ENCODE measurements at places on chromosomes 16 and 17.

- no peak for DNase-seq
These were observed 15.9 kb upstream of the DOK4 start for GRCh38 chr16:57502048-57502775.

GRCh38 chr17:42578282-42578869 lies 847 bp upstream of the PSMC3IP start:
- DNase-seq: peak; percentile 58

GRCh38 chr17:78781104-78781892 lies 775 bp downstream of the CYTH1 start:
- no peak for DNase-seq

- DNase-seq: no peak
These were observed 71.7 kb downstream of the PRKCB start for GRCh38 chr16:23907457-23907902.

DNA sequence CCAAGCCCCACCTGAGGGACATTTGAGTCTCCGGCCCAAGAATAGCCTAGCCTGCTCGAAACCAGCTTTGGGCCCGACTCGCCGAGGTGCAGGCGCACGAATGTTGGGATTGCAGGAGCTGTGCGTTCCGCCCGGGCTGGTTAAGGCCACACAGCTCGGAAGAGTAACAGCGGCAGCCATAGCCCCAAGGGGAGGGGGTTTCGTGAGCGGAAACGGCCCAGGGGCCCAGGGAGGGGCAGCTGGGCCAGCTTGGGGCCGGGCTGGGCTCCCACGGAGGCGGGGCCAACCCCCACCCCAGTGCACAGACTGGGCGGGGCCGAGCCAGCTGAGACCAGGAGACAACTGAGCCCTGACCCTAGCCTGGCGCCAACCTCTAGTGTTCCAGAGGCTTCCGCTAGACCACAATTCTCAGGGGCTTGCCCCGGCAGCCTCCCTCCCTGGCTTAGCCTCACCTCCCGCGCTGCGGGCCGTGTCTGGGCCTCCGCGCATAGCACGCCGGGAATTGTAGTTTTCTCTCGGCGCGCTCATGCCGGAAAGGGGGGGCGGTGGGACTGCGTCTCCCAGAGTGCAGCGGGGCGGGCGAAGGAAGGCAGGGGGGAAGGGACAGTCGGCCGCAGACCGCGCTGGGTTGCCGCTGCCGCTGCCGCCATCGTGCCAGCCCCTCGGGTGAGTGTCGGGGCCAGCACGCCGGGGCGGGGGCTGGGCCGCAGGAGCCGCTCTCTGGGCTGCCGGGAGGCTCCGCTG lies at the start of gene NUTF2:
NUTF2 (plus strand) TSS at position 614 of the 744 bp plus-strand sequence. CDS start 18,198 bp downstream, outside the sequence.
- DNase-seq: peak; percentile 94

GRCh38 chr17:73584987-73585386 lies 59.3 kb downstream of the SDK2 start:
- no peak for DNase-seq

DNA sequence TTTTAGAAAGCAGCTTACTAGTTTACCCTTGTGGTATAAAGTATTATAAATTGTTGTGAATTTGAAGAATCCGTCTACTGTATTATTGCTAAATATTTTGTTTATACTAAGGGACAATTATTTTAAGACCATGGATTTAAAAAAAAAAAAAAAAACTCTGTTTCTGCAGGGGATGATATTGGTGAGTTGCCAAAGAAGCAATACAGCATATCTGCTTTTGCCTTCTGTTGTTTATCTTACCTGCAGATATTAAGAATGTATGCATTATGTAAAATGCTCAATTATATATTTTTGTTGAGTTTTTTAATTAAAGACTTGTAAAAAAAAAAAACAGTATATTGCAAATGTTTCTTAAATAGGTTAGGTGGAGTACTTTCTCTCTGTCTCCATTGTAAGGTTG lies 19.4 kb downstream of the WSB1 start:
- DNase-seq: no peak

- no peak for DNase-seq
These were observed 88.5 kb downstream of the NPIPB11 start for GRCh38 chr16:29318037-29318436.

GRCh38 chr17:74316220-74316619 lies 9.8 kb upstream of the KIF19 start:
- no peak for DNase-seq

DNA sequence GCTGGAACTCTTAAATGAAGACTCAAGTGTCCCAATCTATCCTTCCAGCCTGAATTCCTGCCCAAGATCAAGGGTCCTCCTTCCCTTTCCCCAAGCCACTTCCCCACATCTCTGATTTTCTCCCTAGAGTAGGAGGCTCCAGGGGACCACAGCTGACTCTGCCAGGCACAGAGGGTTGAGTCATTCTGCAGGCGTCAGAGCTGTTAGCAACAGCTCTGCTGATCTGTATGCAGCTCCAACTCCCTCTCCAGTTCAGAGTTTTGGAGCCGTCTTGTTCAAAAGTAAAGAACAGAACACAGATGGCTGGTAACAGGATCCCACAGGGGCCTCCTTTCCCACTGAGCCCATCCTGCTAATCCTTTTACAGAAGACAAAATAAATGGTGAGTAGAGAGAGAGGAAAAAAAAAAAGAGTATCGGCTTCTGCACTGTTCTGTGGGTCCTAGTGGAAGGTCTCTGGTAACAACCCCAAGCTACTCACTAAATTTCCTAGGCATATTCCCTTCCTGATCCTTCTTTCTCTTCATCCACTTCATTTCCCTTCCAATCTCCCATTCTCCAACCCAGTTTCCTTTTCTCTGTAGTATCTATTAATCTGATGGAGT lies 13.4 kb upstream of the TAOK1 start:
- DNase-seq: no peak

DNA sequence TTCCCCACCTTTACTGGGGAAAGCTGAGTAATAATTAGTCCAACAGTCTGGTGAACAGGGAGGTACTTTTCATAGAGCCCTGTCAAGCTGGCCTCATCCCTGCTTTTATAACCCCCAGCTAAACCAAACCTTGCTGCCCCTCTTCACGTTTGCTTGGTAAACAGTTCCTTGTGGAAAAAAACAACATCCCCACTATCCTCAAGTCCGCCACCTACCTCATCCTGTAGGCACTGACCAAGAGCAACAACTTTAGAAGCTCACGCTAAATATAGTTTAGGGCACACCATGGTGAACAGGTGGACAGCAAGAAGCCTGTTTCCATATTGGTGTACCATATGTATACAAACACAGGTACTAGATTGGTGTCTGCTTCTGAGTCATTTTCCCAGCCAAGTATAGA lies 16.5 kb downstream of the NFE2L1 start:
- no peak for DNase-seq

DNA sequence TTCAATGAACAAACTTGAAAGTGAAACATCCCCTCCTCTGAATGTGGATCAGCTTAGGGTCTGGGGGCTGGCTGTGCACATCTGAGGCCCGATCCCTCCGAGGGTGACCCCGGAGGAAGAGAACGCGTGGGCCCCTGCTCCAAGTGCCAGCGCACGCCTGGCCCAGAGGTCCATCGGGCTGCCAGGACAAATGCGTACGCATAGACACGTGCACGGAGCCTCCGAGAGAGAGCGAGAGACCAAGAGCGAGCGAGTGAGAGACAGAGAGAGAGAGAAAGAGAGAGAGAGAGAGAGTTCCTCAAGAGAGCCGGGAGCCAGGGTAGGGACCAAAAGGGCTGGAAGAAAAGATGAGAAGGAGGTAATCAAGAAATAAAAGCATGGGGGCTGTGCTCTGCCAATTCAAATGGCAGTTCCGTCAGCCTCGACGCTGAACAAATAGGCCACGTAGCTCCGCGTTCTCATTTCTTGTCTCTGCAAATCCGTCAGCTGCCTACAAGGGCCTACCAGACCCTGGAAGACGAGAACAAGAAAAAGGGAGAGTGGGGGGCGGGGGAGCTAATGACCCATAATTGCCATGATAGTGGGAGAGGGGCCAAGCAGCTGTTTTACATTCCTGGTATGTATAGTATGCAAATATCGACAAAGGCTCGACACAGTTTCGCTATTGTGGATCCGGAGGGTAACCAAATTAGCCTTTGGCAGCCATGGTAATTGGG lies 435.3 kb upstream of the ZFHX3 start:
- DNase-seq: no peak

- no peak for DNase-seq
These were observed 10.9 kb upstream of the FAM171A2 start for GRCh38 chr17:44374306-44375195.

GRCh38 chr16:66523861-66524354 lies 26.0 kb downstream of the TK2 start:
- no peak for DNase-seq

- DNase-seq: no peak
These were observed 3.6 kb downstream of the RSKR start for GRCh38 chr17:28610376-28610775.

DNA sequence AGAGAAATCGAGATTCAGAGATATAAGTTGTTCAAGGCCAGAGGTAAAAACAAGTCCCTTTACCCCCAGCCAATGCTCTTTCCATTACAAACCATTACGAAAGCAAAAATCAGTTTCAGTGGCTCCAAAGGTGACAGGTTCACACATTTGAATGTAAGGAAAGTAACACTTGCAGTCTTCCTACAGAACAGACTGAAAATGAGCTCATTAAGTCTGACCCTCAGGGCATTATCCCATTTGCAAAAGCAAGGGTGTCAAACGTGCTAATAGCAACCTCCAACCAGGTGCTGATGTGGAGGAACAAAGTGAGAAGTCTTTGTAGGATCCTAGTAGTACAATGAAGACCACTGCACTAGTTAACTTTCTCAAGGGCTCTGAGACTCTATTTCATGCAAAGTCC lies 65.2 kb downstream of the XPO6 start:
- no peak for DNase-seq

GRCh38 chr17:76983075-76983775 lies 115.0 kb downstream of the MGAT5B start:
- DNase-seq: no peak

DNA sequence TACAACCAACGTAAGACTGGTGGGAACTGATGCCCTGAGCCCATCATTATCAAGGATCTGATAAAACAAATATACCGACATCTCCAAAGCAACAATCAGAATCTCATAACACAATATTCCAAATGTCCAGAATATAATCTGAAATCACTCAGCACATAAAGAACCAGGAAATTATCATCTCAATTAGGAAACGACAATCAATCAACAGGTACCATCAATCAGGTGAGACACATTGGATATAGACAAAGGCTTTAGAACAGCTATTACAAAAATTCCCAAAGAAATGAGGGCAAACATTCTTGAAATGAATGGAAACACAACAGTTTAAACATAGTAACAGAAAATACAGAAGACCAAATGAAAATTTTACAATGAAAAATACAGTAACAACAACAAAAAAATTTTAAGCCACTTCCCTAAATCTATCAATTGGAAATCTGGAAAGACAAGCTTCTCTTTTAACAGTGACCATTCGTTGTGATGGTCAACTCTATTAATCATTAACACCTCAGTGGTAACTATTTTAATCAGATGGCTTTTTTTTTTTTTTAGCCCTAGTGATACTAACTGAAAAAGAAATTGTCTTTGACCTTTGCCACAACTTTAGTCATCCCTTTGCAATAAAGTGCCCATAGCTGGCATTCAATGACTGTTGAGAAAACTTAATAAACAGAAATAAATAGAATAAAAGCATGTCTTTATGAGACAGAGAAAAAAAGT lies 70.4 kb downstream of the USP32 start:
- DNase-seq: no peak

GRCh38 chr17:31248986-31249834 lies 47.8 kb downstream of the OMG start:
- DNase-seq: no peak

DNA sequence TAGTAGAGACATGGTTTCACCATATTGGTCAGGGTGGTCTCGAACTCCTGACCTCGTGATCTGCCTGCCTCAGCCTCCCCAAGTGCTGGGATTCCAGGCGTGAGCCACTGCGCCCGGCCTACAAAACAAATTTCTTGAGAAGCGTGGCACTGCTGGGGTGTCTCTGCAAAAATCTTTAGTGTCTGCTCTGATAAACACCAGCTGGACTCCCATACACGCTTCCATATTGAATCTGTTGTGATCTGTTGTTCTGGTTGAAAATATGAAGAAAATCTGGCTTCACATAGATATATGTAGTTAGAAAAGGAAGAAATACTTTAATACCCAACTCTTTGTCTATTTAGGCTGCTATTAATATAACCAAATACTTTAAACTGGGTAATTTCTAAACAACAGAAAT lies 33.3 kb downstream of the VPS53 start:
- no peak for DNase-seq

DNA sequence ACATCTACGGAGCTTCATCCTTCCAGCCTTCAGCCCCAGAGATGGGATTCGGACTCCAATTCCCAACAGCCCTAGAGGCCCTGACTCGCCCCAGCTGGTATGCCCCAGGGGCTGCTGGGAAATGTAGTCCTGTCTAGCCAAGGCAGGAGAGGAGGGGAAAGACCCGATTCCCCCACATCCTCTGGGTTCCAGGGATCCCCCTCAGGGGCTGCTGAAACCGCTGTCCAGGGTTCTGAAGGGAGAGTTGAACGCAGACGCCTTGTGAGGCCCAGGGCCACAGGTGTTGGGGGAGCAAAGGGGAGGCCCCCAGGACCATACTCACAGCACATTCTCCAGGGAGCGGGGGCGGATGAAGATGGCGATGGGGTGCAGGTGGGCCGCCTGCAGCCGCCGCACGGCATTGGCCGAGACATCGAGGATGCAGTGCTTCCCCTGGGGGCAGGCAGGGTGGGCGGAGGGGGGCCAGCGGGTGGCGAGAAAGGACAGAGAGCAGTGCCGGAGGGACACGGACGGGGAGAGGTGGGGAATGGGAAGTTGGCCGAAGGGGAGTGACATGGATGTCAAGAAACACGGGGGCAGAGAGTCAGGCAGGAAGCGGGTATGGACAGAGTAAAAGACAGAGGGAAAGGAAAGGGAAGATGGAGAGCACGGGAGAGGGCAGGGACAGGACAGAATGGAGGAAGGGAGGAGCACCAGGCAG lies 12.6 kb upstream of the ASGR1 start:
- no peak for DNase-seq

DNA sequence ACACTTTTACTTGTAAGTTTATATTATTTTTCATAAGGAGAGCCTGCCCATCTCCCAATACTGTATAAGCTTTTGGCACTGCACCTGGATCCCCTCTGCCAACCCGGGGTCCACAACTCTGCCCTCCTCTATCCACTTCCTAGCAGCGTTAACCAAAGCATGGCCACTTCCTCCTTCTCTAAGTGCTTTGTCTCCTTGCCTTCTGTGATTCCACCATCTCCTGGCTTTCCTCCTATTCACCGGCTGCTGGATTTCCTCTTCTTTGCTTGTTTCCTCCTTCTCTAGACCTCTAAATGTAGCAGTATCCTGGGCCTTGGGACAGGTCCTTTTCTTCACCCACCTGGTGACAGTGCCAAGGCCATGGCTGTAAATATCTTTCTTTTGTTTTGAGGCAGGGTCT lies 20.0 kb upstream of the WFIKKN2 start:
- no peak for DNase-seq
